ENCODE measurements at places on chromosomes 12 and 14.

DNA sequence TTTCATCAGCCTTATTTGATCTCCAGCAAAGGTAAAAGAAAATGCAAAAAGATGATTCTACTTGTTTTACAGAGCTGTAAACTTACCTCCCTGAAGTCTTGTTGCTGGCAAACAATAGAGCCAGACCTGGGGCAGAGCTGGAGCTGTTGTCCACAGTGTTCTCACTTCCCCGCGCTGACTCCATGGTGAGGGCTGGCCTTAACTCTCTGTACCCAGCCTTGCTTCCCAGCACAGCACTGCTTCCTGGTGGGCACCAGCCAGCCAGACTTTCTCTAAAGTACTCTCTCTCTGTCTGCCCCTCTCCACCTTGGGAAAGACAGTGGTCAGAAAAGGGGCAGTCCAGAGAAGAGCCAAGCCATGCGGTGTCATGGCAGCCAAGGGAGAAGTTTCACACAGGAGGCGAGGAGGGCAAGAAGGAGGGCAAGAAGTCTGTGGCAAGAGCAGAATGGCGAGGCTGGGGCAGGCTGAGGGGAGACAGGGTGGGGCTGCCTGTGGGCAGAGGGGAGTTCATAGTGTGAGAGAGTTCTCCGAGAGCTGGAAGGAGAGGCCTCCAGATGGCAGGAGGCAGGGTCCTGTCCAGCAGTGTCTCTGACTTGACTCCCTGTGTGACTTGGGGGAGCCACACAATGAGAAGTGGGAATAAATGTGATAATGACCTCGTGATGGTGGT is 9.3 kb downstream of the EVL start:
- no peak for DNase-seq

DNA sequence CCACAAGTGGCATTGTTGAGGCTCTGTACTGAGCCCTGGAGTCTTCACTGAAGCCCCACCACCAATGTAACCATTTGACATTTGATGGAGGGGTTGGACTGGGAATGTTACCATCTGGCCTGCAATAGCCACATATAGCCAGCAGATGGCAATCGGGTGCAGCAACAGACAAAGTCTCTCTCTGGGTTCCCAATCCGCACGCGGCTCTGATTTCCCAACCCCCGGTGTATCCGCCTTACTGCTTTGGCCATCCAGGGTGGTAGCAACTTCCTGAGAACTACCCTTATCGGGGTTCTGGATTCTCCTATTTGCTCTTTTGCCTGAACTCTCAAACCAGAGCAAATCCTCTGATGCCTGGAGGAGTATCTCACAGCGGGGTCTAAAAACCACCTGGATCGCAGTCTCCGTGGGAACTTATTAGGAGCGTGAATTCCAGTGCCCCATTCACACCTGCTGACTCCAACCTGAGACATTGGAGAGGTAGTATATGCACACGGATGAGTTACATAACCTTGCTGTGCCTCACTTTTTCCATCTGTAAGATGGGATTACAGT is 14.2 kb downstream of the VRTN start:
- peak; percentile 25 for DNase-seq

- no peak for DNase-seq
Observed at GRCh38 chr12:30134229-30134628, 350.5 kb upstream of the TMTC1 start.

- no peak for DNase-seq
Observed at GRCh38 chr14:57287745-57288144, 19.0 kb downstream of the AP5M1 start.

DNA sequence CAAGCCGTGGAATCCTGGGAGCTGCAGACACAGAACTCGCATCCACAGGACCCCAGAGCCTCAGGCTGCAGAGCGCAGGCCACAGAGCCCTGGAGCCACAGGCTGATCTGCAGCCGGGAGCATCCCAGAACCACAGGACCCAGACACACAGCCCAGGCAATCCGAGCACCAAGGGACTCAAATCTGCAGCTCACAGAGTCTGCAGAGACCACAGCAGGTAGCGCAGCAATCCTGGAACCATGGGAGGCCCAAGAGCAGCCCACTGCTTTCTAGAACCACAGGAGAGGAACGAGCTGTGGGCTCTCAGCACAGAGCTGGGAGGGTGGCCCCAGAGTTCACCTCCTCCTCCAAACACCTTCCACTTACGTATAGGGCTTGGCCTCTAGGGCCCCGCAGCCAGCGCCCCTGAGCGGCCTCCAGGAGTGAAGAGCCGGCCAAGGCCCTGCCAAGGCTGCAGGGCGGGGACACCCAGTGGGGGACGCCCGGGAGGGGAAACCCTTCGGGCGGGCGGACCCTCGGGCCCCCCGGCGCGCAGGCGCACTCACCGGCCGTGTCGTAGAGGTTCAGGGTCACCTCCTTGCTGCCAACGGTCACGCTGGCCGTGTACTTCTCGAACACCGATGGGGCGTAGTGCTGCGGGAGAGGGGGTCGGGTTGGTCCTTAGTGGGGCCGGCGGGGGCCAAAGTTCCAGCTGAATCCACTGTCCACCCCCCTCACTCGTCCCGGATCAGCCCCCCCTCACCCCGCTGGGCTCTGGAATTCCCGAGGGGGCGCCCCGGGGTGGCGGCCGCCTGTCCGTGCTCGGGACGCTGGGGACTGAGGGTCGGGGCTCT is 665 bp downstream of the RHOF start:
- no peak for DNase-seq

DNA sequence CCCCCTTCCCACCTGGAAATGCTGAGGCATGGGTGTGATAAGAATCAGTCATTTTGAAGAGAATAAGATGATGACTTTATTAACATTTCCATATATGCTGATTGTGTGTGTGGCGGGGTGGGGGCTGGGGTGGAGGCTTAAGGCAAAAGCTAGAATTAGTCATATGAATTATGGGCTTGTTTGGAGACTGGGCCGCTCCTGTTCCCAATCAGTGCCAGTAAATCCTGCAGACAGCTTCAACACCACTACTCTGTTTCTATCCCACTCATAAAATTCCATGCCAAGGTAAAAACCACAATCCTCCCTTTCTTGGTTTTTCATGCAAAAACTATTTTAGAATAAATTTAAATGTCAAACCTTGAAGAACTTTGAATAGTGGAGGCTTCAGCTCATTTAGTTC is 29.9 kb upstream of the SLC38A2 start:
- DNase-seq = peak; percentile 94

DNA sequence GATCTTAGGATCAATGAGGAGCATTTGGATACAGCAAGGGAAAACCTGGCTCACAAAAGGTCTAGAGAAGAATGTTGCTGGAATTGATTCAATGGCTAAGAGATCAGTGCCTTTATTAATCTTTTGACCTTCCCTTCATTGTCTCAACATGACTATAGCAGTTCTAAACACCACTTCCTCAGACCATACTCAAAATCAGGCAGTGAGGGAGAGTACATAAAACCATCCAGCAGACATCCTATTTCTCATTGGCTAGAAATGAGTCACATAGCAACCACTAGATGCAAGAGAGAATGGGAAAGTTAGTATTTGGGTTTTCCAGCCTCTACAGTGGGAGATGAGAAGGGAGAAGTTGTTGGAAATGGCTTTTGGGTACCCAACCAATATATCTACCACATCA is 151.4 kb upstream of the NUDT4 start:
- no peak for DNase-seq

- DNase-seq = no peak
Observed at GRCh38 chr14:94066089-94066676, 14.8 kb downstream of the DDX24 start.

DNA sequence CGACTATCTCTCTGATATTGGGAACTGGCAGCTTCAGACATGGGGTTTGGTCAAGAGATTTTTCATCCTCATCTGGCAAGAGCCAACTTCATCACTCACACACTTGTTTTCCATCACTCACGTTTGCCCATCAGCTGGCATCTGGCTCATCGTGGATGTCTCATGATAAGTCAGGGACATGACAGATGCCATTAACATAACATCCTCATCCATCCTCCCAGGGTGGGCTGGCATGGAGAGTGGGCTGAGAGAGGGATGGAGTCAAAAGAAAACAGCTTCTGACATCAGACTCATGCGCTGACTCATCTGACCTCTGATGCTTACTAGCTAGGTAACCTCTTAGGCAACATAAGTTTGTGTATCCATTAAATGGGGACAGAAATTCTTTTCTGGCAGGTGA is 1.8 kb upstream of the VSX2 start:
- DNase-seq = no peak

DNA sequence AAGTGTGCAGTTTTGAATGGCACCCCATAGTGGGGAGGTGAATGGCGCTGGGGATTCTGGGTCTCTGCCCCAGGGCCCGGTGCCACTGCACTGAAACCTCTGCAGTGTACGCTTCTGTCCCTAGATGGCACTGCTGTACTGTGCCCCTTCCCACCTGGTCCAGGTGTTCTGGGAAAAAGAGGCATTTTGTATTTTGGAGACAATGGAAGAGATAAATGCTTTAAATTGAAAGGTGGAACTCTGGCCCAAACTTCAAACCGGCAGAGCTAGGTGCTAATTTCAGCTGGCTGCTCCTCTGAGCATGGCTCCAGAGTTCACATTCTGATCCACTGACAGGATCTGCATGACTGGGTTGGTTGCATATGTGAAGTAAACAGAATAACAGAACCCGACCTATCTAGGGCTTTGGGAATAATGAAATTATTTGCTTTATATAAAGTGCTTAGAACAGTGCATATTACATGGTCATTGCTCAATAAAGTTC is 52.2 kb downstream of the KRT80 start:
- no peak for DNase-seq

DNA sequence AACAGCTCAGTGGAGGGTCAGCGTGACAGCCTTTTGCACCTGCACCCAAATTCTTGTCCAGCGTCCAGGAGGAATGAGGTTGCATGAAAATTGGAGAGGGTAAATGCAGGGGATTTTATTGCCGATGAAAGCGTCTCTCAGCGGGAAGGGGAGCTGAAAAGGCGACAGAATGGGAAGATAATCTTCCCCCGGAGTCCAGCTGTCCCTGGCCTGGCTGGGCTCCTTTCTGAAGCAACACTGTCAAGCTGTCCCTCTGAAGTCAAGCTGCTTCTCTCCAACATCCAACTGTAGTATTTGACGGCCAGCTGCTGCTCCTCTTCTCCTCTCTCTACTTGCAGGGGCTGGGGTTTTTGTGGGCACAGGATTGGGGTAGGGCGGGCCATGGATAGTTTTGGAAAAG is 32.7 kb downstream of the NOPCHAP1 start:
- DNase-seq = no peak

GRCh38 chr14:99329711-99330315 is 57.8 kb upstream of the BCL11B start:
- DNase-seq = no peak

GRCh38 chr14:91484186-91484585 is 25.9 kb downstream of the PPP4R3A start:
- no peak for DNase-seq

DNA sequence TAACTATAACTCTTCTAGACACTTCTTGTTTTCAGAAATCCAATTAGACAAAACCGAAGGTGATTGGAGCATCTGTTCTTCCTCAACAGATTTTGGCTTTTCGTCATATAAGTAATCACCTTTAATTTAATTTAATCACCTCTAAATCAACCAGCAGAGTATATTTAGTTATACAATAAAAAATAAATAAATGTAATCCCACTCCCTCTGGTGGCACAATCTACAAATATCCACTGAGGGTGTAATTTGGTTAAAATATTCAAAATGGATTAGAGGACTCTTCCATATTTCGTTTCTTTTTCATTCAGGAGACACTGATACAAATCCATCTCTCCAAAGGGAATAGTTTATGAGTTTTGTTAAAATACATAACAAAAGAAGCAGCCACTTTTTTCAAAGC is 18.3 kb upstream of the SLC35F4 start:
- no peak for DNase-seq

- DNase-seq = no peak
Observed at GRCh38 chr12:107058190-107058589, 35.2 kb downstream of the CRY1 start.

DNA sequence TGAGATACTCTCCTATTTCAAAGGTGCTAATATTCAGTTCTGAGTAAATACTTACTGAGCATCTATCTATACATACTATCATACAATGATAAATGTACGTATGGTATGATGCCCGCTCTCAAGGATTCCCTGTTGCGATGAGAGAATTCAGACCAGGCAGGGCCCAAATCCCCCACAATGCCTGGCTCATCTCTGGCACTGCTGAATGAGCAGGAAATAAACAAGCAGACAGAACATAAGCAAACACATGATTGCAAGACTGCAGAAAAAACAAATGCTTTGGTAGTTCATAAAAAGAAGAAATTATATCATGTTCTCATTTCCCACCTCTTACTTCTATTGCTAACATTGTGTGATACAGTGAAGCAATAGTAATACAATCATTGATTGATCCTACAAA is 77.2 kb upstream of the DUSP6 start:
- DNase-seq = no peak

DNA sequence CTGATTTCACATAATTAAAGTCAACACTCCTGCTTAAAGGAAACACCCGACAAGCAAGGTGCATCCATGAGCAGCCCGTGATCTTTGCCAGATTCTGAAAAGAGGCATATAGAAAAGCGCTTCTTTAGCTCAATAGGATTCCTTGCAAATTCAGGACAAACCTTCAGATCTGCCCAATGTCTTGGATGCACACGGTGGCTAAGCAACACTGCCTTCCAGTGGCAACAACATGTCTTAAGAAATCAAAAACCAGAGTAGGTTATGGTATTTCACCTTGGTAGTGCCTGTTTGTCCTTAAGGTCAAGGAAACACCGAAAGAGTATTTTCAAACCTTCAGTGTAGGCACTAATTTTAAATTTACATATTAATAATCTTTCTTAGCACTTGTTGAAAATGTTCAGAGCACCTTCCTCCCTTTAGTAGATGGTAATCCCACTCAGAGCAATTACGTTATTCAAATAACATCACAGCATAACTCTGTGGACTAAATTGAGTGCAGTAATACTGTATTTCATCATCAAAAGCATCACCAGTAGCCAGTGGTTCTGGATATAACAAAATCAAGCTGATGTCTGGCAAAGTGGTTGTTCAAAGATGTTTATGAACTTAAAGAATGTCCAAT is 58.0 kb upstream of the CDKN3 start:
- DNase-seq = no peak

- no peak for DNase-seq
Observed at GRCh38 chr14:66247662-66248193, 238.4 kb upstream of the CCDC196 start.

- DNase-seq = no peak
Observed at GRCh38 chr12:120630104-120630892, 10.1 kb upstream of the CABP1 start.

DNA sequence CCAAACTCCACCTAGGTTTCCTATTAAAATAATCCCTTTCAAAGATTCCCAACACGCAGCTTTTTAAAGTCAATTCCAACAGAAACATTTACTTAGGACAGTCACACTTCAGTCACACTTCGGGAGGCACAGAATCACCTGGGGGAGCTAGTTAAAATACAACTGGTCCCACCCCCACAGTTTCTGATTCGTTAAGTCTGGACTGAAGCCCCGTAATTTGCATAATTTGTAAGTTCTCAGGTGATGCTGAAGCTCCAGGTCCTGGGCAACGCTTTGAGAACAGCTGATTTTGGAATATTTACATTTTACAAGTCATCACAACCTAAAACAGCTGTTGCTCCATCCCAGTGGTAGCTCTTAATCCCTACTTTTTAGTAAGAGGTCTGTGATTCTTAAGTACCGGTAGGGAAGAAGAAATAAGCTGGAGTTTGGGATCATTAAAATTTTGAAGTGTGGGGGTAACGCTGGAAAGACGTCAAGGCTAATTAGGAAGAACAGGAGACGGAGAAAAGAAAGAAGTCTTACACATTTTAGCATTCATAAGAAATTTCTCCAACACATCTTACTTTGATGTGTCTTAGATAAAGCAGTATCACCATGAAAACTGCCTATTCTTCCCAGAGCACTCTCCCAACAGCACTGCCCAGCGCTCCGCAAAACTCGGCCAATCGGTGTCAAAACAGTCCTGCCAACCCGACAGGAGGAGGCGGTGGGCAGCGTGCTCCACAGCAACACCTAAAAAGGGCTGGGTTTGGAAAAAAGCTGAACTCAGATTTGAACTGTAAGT is 1.1 kb downstream of the IPO8 start:
- no peak for DNase-seq
